Dorsolateral prefrontal cortex (tissue), 122 donors: ENCODE measurements at places on chromosomes 5 and 9.

- no peak for DNase-seq
These were observed 56.6 kb downstream of the NDUFS4 start for GRCh38 chr5:53616939-53617549.

DNA sequence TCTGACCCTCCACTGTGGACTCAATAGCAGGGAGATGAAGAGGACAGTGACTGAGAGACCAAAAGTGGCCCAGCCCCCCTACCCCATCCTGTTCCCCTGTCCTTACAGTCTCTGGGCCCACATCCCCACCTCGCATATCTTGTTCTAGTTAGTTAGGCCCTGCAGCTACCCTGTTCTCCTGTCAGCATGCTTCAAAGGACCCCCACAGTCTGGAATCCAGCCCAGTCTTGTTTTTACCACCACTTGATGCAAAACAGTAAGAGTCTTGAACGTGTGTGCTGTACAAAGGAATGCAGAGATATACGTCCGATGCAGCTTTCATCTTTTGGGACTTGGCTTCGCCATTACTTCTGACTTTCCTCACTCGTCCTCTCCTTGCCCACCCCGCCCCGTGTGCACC is 12.2 kb upstream of the POMT1 start:
- no peak for DNase-seq

GRCh38 chr5:116939641-116940040 is 365.0 kb upstream of the SEMA6A start:
- no peak for DNase-seq

- DNase-seq = no peak
These were observed 45.5 kb downstream of the GALNT12 start for GRCh38 chr9:98852961-98853360.

DNA sequence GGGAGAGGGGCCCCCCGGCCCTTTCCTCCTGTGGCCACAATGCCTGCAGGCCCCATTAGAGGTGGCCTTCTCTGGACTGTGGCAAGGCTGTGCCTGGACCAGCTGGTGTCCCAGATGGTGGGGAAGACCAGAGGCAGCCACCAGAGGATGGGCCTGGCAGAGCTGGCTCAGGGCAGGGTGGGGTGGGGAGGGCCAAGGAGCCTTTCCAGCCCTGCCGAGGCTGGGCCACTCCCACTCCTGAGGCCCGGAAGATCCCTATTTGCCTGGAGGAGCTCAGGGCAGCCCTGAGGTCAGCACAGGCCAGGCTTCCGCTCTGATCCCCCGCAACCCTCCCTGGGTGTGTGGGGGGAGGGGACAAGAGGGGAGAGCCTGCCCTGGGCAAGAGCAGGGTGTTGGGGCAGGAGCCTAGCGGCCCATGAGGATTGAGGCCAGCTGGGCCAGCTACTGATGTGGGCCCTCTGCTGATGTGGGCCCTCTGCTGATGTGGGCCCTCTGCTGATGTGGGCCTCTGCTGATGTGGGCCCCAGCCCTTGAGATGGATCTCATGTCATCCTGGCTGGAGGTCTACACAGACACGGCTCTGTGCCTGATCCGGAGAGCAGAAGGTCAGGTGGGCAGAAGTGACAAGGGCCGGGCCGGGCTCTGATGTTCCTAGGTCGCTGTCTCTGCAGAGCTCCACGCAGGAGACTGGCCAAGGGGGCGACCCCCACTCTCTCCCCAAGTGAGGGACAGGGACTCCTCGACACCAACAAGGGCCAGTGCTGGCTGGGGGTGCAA is 6.0 kb downstream of the MRPS2 start:
- peak; percentile 24 for DNase-seq

GRCh38 chr9:35482071-35482470 is 7.8 kb upstream of the RUSC2 start:
- no peak for DNase-seq

- no peak for DNase-seq
These were observed 102.1 kb upstream of the CEP78 start for GRCh38 chr9:78133751-78134150.

GRCh38 chr5:115433918-115434317 is 110.7 kb downstream of the FEM1C start:
- no peak for DNase-seq

DNA sequence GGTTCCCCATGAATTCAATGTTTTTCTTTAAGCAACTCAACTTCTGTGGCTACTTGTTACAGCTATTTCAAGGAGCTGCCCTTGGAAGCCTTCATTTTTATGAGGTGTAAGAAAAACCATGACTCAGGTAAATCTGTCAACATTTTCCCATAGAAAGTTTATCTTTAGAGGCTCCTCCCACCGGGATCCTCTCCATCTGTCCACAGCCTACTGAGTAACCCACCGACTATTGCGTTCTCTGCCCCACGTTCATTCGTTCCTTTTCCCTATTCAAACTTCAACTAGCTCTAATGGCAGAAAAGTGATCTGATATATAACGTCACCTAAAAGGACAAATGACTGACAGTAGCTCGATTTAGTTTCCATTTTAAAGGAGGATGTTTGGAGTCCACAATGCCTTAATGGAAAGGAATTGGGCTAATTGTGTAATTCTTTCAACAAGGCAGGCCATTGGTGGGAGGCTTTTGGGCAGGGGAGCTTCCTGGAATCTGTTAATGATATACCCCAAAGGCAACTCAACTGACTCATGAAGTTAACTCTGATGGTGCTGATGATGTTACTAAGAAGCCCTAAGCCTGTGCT is 29.3 kb upstream of the NR3C1 start:
- DNase-seq = no peak

- DNase-seq = no peak
These were observed 36.6 kb upstream of the SPTLC1 start for GRCh38 chr9:92151691-92152393.
